ENCODE measurements at places on chromosomes 11 and 22.

GRCh38 chr11:66011785-66012303 is at the start of gene CST6:
Gene CST6, plus strand, starts transcription at chr11:66012008. Its CDS starts 37 bp downstream, at chr11:66012045.
- no peak for DNase-seq

GRCh38 chr22:45994491-45995404 is 17.8 kb upstream of the WNT7B start:
- DNase-seq = peak; percentile 85

- no peak for DNase-seq
Observed at GRCh38 chr11:124222407-124222806, 18.5 kb upstream of the OR8G1 start.

DNA sequence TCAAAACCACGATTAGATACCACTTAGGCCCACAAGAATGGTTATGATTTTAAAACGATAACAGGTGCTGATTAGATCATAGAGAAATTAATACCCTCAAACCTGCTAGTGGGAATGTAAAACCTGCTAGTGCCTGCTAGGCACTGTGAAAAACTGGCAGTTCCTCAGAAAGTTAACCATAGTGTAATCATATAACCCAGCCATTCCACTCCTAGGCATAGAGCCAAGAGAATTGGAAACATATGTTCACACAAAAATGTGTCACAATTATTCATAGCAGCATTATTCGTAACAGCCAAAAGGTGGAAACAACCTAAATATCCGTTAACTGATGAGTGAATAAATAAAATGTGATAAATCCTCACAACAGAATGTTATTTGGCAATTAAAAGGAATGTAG is 122.2 kb upstream of the SYN3 start:
- DNase-seq = no peak

GRCh38 chr11:87260811-87261210 is 223.1 kb downstream of the TMEM135 start:
- DNase-seq = no peak

GRCh38 chr22:33504941-33505625 is 415.2 kb downstream of the LARGE1 start:
- no peak for DNase-seq

GRCh38 chr11:69587454-69588090 is 53.4 kb upstream of the CCND1 start:
- peak; percentile 65 for DNase-seq

DNA sequence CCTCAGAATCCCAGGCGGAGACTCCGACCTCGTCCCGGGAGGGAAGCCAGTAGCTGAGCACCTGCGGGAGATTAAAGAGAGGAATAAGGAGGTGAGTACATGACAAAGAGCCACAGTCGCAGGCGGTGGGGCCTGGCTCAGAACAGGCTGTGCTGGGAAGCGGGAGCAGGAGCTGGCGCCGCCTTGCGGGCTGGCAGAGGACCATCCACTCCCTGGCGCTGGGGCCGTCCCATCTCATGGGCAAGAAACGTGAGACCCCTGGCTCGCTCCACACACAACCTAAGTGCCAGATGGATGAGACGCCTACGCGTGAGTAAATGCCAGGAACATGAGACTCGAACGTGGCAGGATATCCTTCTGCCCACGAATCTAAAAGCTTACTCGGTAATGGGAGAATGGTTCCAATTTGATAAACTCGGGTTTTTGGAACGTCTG is 6.3 kb downstream of the CEND1 start:
- peak; percentile 32 for DNase-seq

DNA sequence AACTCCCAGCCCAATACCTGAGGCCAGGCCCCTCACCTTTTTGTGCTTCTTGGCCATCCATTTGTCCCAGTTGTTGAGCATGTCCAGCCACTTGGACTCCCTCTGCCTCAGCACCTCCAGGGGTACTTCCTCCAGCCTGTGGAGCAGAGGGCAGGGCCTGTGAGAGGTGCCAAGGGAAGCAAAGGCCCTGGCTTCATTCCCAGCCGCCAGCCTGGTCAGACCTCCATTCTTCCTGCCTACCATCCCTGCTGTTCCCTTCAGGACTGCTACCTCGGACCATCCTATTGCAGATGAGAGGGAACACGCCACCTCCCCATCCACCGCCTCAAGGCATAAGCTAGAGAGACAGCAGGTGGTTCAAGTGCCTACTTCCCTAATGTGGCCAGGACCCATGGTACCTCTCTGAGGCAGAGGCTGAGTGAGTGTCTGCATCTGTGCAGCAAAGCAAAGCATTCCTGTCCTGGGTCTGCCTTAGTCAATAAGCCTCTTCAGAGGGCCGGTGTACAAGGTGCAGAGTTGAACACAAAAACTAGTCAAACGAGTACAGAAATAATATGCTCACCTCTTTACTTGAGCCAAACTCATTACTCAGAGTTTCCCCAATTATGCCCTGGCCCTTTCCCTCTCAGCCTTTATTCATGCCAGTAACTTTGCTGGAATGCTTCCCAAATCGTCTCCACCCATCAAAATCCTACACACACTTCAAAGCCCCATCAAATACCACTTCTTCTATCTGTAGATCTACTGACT is 15.4 kb upstream of the CASTOR1 start:
- no peak for DNase-seq

DNA sequence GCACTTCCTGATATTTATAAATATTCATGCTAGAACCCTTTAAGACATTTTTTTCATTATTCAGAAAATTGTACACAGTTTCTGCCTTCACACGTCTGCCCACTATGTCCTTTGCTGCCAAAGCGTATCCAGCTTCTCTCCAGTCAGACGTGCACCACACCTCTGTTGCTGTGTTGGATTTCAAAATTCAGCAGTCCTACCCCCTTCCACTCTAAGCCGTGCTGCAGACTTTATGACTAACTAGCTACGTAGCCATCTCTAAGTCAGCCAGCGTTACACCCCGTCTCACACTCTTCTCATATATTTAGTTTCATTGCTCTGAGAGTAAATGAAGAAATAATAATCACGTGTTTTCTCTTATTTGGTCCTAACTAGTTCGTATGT is 28.2 kb upstream of the OPCML start:
- DNase-seq = no peak

GRCh38 chr22:22431271-22432220 is 77.0 kb downstream of the ZNF280B start:
- DNase-seq = peak; percentile 88

DNA sequence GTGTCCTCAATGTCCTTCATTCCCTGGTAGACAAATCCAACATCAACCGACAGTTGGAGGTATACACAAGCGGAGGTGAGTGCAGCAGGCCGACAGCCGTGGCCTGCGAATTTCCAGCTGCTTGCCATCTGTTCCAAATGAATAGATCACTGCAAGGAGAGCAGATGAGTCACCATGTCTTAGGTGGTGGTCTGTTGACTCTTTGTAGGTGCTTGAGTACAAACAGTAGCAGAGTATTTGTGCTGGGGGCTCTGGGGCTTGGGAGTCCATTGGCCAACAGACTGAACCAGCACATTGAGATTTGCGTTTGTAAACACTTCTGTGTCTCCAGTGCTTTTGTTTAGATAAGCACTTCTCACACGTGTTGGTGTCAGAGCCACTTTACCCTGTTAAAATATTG is 21.1 kb downstream of the EIF3L start:
- DNase-seq = no peak

DNA sequence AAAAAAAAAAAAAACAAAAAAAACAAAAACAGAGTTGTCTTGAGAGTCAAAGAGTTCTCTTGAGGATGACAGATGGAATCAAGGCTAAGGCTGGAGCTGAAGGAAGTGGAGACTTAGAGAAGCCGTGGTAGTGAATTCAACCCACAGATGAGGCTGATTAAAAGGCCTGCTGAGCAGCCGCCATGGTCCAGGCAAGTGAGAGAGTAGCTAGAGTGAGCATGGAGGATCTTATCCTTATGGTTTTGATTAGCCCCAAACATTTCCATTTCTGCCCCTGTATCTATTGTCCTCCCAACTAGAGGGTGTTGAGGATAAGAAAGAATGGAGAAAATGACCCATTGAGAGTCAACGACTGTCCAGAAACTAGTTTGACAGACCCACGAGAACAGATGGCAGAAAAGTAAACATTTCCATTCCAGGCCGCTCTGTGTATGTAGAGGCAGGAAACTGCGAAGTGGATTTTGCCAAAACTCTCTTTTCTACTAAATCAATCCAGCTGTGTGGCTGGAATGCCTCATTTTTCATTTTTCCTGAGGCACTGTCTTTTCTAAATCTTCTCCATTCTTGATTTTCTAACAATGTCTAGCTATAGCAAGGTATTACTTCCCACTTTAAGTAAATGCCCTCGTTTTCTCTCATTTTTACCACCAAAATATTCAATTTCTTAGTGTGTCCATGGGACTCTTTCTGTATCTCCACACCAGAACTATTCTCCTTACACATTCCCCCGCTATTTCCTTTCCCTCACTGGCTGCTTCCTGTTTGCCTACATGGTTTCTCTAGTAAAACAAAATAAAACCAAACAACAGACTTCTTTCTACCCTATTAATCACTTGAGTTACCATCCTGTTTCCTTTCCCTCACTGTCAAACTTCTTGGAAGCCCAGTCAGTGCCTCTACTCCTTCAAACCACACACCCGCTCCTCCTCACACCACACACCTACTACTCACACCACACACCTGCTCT is 5.4 kb upstream of the MMP8 start:
- peak; percentile 1 for DNase-seq

- peak; percentile 99 for DNase-seq
Observed at GRCh38 chr11:10857709-10858438, at the start of gene ZBED5. Gene ZBED5, minus strand, starts transcription at chr11:10858053. Its CDS starts 3,108 bp downstream, at chr11:10854945.

DNA sequence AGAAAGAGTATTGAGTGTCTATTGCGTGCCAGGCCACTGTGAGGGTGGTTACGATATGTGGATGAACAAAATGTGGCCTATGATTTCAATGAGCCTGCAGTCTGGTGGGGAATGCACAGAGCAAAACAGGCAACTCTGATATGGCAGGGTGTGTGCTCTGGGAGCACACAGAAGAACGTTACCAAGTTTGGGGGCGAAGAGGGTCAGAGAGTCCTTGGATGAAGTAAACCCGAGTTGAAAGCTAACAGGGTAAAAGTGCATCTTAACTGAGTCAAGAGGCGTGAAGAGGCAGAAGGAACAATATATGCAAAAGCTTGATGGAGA is 258 bp downstream of the CFAP68 start:
- DNase-seq = no peak

DNA sequence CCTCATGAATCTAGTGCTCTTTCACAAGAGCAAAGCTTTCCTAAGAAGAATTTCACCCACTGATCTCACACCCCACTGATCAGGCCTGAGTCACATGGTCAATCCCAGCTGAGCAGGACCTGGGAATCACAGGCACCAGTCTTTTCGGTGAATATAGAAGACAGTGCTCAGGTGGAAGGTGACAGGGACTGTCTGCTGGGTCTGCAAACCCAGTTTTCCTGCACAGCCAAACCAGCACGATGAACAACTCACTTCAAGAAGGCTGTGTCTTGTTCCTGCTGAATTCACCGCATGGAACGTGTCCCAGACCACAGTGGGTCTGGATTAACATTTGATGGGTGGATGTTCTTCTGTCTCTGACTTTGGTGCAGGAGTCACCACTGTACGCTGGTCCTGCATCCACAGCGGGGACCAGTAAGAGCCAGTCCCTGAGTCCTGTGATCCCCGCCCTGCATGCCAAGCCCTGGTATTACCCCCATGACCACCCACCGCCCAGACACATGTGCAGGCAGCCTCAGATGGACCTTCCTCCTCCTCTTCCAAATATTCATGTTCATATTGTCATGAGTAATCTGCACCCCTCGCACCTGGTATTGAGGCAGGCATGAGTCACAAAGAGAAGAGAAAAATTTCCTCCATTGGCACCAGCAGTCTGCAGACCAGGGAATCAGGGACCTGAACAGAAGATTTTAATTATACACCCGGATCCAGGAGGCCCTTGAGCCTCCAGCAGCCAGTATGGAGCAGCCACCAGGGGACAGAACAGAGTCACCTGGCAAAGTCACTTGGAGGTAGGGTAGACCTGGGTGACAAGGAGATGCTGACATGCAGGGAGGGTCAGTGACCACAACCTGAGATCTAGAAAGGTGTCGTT is 8.6 kb upstream of the IGLL5 start:
- DNase-seq = no peak

GRCh38 chr11:37442576-37442975 is 844.5 kb upstream of the RAG2 start:
- no peak for DNase-seq

GRCh38 chr11:73229896-73230875 is 12.1 kb downstream of the P2RY2 start:
- no peak for DNase-seq

GRCh38 chr22:27747396-27748221 is 53.9 kb downstream of the MN1 start:
- DNase-seq = no peak

DNA sequence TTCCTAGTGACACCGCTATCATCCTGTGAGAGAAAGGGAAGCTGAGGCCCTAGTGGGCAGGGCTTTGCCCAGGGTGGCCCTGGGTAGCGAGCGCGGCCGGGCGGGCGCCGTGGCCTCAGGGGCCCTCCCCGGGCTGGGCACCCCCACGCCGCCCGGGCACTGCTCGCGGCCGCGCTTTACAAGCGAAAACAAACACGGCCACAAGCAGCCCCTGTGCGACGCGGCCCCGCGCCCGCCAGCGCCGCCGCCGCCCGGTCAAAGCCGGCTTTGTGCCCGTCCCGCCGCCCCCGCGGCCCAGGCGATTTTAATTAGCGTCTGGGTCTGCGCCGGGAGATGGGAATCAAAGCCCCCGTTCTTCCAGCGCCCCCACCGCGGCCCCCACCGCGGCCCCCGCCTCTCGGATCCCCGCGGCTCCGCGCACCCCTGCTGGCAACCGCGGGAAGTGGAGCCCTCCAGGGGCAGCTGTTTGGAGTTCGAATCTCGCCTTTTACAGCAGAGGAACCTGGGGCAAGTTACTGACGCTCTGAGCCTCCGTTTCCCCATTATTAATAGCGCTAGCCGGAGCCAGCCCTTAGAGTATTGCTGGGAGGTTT is 47.9 kb downstream of the CHRDL2 start:
- no peak for DNase-seq

- DNase-seq = no peak
Observed at GRCh38 chr11:120186456-120186773, 24.4 kb upstream of the OAF start.

DNA sequence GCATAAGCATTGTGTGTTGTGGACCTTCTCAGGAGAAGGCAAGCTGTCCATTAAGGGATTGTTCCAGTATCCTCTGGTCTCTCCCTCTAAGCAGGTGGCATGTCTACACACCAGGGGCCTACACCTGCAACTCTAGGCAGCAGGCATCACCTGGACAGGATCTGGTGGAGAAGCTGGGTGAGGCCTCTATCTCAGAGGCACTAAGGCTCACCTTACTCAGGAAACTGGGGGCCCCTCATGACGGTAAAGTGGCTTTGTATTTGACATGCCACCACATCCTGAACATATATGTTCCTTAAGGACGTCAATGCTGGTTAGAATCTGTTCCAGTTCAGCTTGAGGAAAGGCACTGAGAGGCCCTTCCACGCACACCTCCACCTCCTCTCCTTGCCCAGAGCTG is 891.3 kb downstream of the OPCML start:
- DNase-seq = no peak

- no peak for DNase-seq
Observed at GRCh38 chr11:57542582-57542981, 5.2 kb downstream of the SMTNL1 start.

- no peak for DNase-seq
Observed at GRCh38 chr11:36011574-36011973, 67.7 kb downstream of the LDLRAD3 start.

- no peak for DNase-seq
Observed at GRCh38 chr22:46539169-46539568, 1.7 kb upstream of the CELSR1 start.

All from myocyte (in vitro differentiated cells).